ENCODE measurements at places on chromosomes 4 and X. TPM values are rescaled to one million over a fixed set of nuclear protein-coding genes. Genes with fewer than 3 reads are reported as not detected.

HTRA3 gene
- total RNA-seq, result not detected

RBM46 gene
- 0.21 TPM for total RNA-seq

XAGE2 gene
- total RNA-seq, result not detected

UGT2A1 gene
- not detected for total RNA-seq

CLDN34 gene
- total RNA-seq, result not detected

FRMD7 gene
- total RNA-seq, result not detected

PNMA6A gene
- total RNA-seq, result not detected

HHIP gene
- 0.12 TPM for total RNA-seq

ENPEP gene
- not detected for total RNA-seq

HTR2C gene
- total RNA-seq, result not detected

GAR1 gene
- 21.2 TPM for total RNA-seq

TRIM75 gene
- total RNA-seq, result not detected

GAGE12H gene
- not detected for total RNA-seq

GYG2 gene
- total RNA-seq, result not detected

MAGEA3 gene
- total RNA-seq, result not detected

ARHGAP36 gene
- not detected for total RNA-seq

HEPH gene
- 0.40 TPM for total RNA-seq

TBC1D8B gene
- total RNA-seq, result 4.7 TPM

WDR45 gene
- total RNA-seq, result 96.9 TPM

APLN gene
- total RNA-seq, result not detected

SPANXB1 gene
- not detected for total RNA-seq

EREG gene
- total RNA-seq, result 34.0 TPM

PAGE4 gene
- not detected for total RNA-seq

HS3ST1 gene
- 0.21 TPM for total RNA-seq

UGT2B10 gene
- not detected for total RNA-seq

SPANXD gene
- total RNA-seq, result not detected

KLKB1 gene
- 0.96 TPM for total RNA-seq

DIPK2B gene
- not detected for total RNA-seq

STPG2 gene
- 0.61 TPM for total RNA-seq
